Activated naive CD4-positive, alpha-beta T cell treated with anti-CD3 and anti-CD28 coated beads, Interleukin-2, amount 10 ng/mL, durations not matched to agents 5 hours and 36 hours (primary cell): ENCODE measurements at places on chromosomes 2 and 18. TPM values are rescaled to one million over a fixed set of nuclear protein-coding genes. Genes with fewer than 3 reads are reported as not detected.

Gene ABCG5
- not detected for total RNA-seq

Gene RNF125
- 35.2 TPM for total RNA-seq

Gene CPO
- not detected for total RNA-seq

Gene RAB10
- 87.2 TPM for total RNA-seq

Gene REG1B
- total RNA-seq = not detected

Gene CCDC142
- 26.2 TPM for total RNA-seq

Gene NXPH2
- not detected for total RNA-seq

Gene ZNF804A
- not detected for total RNA-seq

Gene NEURL3
- not detected for total RNA-seq

Gene MMADHC
- total RNA-seq = 92.7 TPM

Gene CIDEA
- not detected for total RNA-seq

Gene DLX2
- not detected for total RNA-seq

Gene SGPP2
- 0.38 TPM for total RNA-seq

Gene CRYGC
- not detected for total RNA-seq

Gene ZC3H15
- total RNA-seq = 65.0 TPM

Gene HNMT
- total RNA-seq = not detected

Gene LIMS4
- 0.67 TPM for total RNA-seq

Gene C2orf80
- not detected for total RNA-seq

Gene DNAJC5G
- total RNA-seq = not detected

Gene CNTNAP5
- not detected for total RNA-seq

Gene GULP1
- not detected for total RNA-seq

Gene AGXT
- not detected for total RNA-seq

Gene ADAM17
- 25.9 TPM for total RNA-seq

Gene GPR45
- not detected for total RNA-seq

Gene ABCG8
- total RNA-seq = not detected

Gene HPCAL1
- total RNA-seq = 74.1 TPM

Gene PER2
- total RNA-seq = 14.1 TPM

Gene CFAP221
- not detected for total RNA-seq

Gene IL36A
- total RNA-seq = not detected

Gene NRP2
- total RNA-seq = 18.1 TPM

Gene ZC3H6
- total RNA-seq = 14.7 TPM

Gene SLC16A14
- 0.91 TPM for total RNA-seq

Gene RAB17
- total RNA-seq = not detected

Gene PMAIP1
- 16.9 TPM for total RNA-seq

Gene CNGA3
- not detected for total RNA-seq

Gene PHLPP1
- 4.1 TPM for total RNA-seq

Gene SPDYA
- total RNA-seq = 1.3 TPM

Gene INHBB
- total RNA-seq = not detected

Gene GAREM1
- not detected for total RNA-seq

Gene SCLY
- 25.3 TPM for total RNA-seq

Gene VWA3B
- not detected for total RNA-seq

Gene PROKR1
- total RNA-seq = not detected

Gene TMEM163
- 0.18 TPM for total RNA-seq

Gene SLC25A52
- not detected for total RNA-seq

Gene GREB1
- total RNA-seq = 0.24 TPM

Gene C2orf72
- total RNA-seq = 0.65 TPM

Gene SLC40A1
- total RNA-seq = 11.9 TPM

Gene FBXO48
- 2.4 TPM for total RNA-seq

Gene TRABD2A
- 101 TPM for total RNA-seq

Gene ECEL1
- total RNA-seq = not detected

Gene RGPD4
- total RNA-seq = 0.05 TPM

Gene OST4
- total RNA-seq = 380 TPM

Gene CHAC2
- 8.1 TPM for total RNA-seq
